Muscle of arm (tissue), 14 donors: ENCODE measurements at places on chromosomes 3 and 15.

- no peak for DNase-seq
Measured at GRCh38 chr3:71400986-71401451, 182.5 kb downstream of the FOXP1 start.

DNA sequence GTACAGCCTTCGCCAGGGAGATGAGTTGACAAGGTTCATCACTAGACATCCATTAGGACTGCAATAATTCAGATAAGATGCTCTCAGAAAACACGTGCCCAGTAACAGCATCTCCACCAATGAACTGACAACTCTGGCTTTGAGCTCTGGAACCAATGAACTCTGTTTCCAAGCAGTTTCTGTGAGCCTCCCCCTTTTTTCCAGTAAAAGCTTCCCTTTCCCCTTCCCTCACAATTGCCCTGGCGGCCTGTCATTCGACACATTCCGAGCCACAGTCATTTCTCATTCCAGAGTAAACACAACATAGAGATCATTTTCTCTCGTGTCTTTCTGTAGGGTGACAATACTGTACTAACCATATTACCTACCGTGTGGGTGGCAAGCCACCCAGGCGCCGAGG is 3.6 kb downstream of the PLA2G4D start:
- no peak for DNase-seq

DNA sequence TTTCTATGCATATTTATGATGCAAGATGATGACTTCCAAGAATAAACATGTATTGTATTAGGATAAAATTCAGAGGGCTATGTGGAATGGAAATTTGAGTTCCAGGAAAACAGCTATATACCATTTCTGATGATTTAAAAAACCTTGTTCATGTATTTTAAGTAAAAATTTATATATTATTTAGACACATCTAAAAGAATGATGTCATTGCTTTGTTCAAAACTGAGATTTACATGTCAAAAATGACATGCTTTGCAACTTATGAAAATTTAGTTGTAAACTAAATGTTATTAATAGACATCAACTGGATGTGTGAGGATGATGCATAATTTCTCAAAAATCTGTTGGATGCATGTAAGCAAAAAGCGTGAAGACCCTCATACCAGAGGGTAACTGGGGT is 2.3 kb downstream of the STARD5 start:
- DNase-seq, result no peak

DNA sequence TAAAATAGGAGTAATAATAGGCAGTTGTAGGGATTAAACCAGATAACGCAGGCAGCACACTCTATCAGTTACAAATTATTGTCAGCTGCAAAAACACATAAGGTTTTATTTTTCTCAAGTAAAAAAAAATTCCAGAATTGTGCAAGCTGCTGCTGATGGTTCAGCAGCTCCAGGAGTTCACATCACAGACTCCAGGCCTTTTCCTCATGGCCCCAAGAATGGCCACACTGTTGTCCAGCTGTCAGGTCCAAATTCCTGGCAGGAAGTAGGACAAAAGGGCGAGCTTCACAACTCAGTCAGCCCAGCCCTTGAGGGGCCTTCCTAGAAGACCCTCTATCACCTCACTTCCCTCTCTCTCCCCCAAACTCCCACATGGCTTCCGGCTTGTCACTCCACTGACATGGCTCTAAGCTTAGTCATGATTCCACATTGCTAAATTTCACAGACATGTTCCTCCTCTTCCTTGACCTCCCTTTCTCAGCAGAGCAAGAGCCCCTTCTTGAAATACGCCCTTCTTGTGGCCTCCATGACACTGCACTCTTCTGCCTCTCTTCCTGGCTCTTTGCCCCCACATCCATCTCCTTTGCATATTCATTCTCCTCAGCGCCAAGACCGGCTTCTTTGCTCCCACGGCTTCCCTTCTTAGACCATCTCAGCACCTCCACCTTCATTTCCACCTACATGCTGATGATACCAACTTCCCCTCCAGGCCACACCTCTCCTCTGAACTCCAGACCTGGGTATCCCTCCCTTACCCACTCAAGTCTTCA is 27.4 kb upstream of the FAM174B start:
- peak; percentile 35 for DNase-seq

DNA sequence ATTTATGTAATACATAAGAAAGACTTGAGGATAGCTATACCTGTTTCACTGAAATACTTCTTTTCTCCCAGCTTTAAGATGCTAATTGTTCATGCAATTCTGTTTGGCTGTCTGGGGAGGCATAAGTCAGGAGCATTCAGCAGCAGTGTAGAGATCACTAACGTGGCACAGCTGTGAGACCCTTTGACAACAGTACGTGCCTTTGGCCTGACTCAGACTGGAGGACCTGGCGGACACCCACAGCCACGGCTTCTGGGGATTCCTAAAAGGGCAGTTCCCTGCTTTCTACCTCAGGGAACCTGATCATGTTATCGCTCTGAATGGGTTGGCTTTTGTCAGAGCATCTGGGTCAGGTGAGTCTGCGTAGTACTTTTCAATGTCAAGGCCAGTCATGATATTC is 295.0 kb upstream of the ICE2 start:
- no peak for DNase-seq

- DNase-seq, result no peak
Measured at GRCh38 chr15:88479169-88479568, 11.7 kb downstream of the MRPS11 start.

DNA sequence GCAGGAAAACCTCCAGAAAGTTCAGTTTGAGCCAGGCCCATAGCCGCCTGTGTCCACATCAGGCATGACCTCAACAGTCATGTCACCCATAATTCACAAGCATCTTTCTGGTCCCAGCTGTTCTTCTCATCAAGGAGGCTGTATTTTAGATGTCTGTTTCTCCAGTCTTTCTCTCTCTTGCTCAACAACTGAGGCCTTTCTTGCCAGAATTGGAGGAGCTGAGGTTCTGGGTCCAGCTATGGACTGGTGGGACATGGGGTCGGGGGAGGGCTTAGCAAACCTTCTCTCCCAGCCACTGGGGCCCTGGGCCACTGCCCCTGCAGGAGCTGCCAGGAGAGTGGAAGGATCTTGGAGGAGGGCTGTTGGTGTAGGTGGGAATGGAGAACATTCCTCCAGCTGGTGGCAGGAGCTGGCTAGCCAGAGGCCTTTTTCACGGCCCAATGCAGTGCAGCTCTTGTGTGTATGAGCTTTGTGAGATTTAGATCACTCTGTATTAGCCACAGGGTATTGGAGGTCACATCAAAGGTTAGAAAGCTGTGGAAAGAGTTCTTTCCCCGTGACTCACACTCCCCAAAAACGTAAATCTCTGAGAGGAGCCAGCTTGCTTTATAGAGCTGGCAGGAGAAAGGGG is 23.5 kb downstream of the MAGEF1 start:
- peak; percentile 79 for DNase-seq

- no peak for DNase-seq
Measured at GRCh38 chr3:32551496-32551895, 19.2 kb downstream of the DYNC1LI1 start.

GRCh38 chr3:192802957-192803899 is 75.9 kb upstream of the FGF12 start:
- peak; percentile 30 for DNase-seq

GRCh38 chr3:184409331-184409926 is 29.6 kb downstream of the CHRD start:
- DNase-seq, result no peak

GRCh38 chr3:150734795-150735119 is 28.2 kb downstream of the SIAH2 start:
- no peak for DNase-seq

GRCh38 chr15:26887926-26888666 is 21.2 kb downstream of the GABRA5 start:
- DNase-seq, result no peak

DNA sequence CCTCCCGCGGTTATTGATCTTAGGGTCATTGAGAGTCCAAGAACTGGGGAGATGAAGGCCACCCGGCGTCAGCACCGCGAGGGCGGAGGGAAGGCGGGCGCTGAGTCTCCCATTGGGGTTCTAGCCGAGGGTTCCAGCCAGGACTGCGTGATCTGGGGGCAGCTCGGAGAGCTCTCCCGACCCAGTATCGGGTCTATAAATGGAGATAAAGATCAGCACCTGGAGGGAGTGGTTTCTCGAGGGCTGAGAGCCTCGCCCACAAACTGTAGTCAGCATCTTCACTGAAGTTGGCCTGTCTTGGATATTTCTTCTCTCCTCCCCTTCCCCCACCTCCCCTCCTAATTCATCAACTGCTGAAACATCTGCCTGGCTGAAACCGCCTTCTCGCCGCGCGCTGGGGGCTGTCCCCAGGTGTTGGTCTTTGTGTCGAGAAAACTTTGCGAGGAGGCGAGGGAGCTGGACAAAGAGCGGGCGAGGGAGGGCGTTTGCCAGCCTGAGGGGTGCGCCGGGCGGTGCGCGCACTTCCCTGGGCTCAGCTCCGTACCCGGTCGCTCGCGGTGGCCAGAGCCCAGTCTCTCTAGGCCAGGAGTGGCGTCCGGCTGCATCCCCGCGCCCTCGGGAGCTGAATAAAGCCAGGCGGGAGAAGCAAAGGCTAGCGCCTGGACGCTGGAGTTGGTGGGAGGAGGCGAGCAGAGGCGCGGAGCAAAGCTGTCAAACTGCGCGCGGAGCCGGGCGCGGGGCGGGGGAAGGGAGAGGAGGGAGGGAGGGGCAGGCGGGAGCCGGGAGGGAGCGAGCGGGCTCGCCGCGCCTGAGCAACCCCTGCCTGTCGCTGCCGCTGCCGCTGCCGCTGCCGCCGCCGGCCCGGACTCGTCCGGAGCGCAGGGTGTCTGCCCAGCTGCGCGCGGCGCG is at the start of gene ST8SIA2:
Gene ST8SIA2, plus strand, starts transcription at position 811 of the 909 bp plus-strand sequence. CDS start 184 bp downstream, outside the sequence.
- DNase-seq, result peak; percentile 74

DNA sequence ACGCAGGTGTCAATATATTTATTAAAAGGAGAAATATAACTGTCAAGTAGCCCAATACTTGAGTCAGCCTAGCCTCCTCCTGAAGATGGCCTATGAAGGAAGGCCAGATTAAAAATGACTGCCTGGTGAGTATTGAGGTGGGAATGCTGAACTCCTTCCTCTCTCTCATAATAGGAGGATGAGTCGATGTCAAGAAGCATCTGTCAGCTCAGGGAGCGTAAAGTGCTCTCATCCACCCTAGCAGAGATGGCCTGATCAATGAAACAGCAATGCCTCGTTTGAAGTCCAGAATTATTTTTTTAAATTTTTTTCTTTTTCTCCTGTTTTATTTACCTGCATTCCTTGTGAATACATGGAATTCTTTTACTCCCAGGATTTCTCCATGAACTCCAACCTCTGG is 58.3 kb downstream of the SCN10A start:
- no peak for DNase-seq

- no peak for DNase-seq
Measured at GRCh38 chr3:196440696-196441095, 8.5 kb upstream of the UBXN7 start.

GRCh38 chr3:110178965-110179364 is 841.6 kb upstream of the DPPA4 start:
- no peak for DNase-seq

DNA sequence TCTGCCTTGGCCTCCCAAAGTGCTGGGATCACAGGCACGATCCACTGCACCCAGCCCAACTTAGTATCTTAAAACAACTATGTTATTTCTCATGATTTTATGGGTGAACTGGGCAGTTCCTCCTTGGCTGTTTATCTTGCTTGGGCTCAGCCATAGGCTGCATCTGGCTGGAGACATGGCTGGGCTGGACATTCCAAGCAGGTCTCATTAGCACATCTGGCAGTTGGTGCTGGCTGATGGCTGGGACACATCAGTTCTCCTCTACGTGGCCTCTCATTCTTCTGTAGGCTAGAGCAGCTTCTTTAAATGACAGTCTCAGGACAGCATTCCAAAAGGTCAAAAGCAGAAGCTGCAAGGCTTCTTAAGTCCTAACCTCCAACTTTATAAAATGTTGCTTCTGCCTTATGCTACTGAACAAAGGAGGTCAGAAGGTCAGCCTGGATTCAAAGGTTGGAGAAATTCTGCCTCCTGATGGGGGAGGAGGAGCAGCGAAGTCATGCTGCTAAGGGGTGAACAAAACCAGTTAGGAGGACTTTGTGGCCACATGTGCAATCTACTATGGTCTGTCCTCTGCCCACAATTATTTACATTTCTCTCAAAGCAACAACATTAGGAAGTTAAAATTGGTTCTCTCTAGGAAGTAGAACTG is 144.0 kb downstream of the AQP9 start:
- no peak for DNase-seq

- DNase-seq, result no peak
Measured at GRCh38 chr3:155604967-155605366, 139.9 kb downstream of the PLCH1 start.

- DNase-seq, result no peak
Measured at GRCh38 chr3:32423534-32423933, 31.9 kb downstream of the CMTM7 start.

DNA sequence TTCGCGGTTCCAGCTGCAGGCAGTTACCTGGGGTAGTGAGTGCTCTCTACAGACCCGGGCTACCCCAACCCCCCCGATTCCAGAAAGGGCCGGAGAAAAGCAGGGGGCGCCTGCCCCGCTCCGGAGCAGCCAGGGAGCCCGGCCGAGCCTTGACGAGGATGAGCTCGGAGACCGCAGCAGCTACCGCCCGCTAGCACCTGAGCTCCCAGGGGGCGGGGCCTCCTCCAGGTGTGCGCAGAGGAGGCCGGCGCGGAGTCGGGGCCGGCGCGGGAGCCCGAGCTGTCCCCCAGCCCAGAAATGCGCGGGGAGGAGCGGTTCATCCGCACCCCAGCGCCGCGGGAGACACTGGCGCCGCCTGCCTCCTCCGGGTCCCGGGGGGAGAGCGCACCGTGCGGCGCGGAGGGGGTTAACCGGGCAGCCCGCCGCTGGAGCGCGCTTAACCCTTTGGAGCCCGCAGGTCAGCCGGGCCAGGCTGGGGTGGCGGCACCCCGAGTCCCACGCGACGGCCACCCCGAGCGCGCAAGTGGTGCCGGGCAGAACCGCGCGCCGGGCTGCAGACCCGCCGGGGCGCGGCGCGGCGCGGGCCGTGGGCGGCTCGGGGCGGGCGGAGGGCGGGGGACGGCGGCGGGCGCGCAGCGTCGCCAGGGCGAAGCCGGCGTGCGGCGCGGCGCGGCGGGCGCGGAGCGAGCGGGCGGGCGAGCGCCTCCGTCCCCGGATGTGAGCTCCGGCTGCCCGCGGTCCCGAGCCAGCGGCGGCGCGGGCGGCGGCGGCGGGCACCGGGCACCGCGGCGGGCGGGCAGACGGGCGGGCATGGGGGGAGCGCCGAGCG is at the start of gene CACNA1D:
Gene CACNA1D, plus strand, starts transcription at position 649 of the 829 bp plus-strand sequence. CDS start 556 bp downstream, outside the sequence.
- DNase-seq, result no peak

DNA sequence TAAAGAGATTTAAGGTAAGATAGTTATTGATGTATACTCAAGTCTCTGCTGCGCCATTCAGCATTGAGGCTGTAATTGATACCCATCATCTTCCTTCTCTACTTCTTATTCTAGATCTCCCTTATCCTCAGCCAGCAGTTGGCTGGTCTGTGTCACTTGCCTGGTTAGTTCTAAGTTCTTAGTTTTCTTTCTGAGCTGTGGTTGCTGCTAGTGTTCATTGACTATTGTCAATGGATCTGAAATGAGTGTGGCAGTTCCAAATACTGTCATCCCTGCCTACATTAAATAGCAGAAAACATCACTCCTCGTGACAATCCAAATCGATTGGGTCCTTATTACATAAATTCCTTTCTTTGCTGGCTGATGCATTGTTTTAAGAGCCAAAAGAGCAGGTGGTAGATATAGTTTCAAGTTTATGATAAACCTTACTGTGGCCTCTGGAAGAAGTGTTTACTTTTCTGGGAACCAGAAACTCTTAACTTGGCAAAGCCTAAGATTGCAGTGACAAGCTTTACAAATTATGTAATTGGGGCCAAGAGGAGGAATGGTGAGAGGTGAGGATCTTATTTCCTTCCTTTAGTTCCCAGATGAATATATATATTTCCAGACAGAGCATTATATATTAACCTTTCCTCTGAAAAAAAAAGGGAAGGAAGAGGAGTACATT is 168.0 kb downstream of the GMNC start:
- no peak for DNase-seq

GRCh38 chr3:142808103-142808917 is 80.6 kb downstream of the PCOLCE2 start:
- no peak for DNase-seq
